IMR-90 (cell line): ENCODE measurements at places on chromosomes 1 and 21. TPM values are rescaled to one million over a fixed set of nuclear protein-coding genes. Genes with fewer than 3 reads are reported as not detected.

Gene CYP4A11
- polyA plus RNA-seq: not detected in 2 replicates

Gene S100A7A
- polyA plus RNA-seq: not detected in 2 replicates

DNA sequence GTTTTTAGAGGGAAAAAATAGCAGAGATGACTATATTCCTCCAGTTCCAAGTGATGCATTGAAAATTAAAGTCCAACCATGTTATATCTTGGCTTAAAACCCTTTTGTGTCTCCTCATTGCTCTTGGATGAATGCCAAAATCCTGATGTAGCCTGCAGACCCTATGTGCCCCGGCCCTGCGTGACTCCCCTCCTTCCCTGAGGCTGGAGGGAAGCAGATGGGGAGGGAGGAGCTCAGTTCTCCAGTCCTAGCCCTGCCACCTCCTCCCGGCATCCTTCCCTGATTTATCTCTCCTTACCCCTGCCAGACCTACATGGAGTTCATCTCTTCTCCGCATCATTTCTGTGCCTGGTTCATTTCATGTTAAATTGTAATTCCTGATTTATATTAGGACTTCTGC is 397.4 kb downstream of the PTPRU start:
- DNase-seq: no peak

GRCh38 chr1:8027748-8028570 is 1.9 kb upstream of the ERRFI1 start:
- peak; percentile 92 for DNase-seq

DNA sequence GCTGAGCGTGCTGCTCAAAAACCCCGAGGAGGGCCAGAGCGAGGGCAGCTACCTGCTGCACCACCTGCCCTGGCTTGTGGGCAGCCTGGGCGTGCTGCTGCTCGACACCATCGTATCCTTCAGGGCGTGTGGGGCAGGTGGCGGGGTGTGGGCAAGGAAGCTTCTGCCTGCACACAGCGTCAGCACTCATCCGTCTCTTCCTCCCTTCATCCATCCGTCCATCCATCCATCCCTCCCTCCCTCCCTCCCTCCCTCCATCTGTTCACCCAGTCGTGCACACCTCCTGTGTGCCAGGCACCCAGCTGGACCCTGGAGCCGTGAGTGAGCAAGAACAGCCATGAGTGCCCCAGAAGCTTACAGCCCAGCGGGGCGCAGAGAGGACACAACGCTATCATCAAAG is 15.2 kb downstream of the SLC66A1 start:
- DNase-seq: no peak

- no peak for DNase-seq
Measured at GRCh38 chr1:147570907-147571306, 29.6 kb downstream of the BCL9 start.

GRCh38 chr1:216071262-216071661 is 352.0 kb downstream of the USH2A start:
- no peak for DNase-seq
